Progenitor cell of endocrine pancreas (in vitro differentiated cells): ENCODE measurements at places on chromosomes 12 and 14. TPM values are rescaled to one million over a fixed set of nuclear protein-coding genes. Genes with fewer than 3 reads are reported as not detected.

ACSM4 gene
- total RNA-seq = not detected in 2 replicates

BICDL1 gene
- 11.1 and 11.7 TPM in 2 replicates for total RNA-seq

GRCh38 chr12:3071710-3072109, 5.5 kb upstream of the TSPAN9 start:
- peaks cover 15% of the 10 kb centered on the region for H3K4me1 ChIP-seq
- no peak overlapping the region for H3K4me3 ChIP-seq
- peaks cover 12% of the 10 kb centered on the region for H3K27me3 ChIP-seq
- DNase-seq = no peak
- no peaks in the 10 kb centered on the region for H3K36me3 ChIP-seq

GRCh38 chr12:27359578-27360340, 27.1 kb downstream of the BMAL2 start:
- DNase-seq = no peak
- H3K36me3 ChIP-seq = peaks cover 7% of the 10 kb centered on the region
- peaks cover 2% of the 10 kb centered on the region for H3K4me1 ChIP-seq
- no peak overlapping the region for H3K4me3 ChIP-seq

DNA sequence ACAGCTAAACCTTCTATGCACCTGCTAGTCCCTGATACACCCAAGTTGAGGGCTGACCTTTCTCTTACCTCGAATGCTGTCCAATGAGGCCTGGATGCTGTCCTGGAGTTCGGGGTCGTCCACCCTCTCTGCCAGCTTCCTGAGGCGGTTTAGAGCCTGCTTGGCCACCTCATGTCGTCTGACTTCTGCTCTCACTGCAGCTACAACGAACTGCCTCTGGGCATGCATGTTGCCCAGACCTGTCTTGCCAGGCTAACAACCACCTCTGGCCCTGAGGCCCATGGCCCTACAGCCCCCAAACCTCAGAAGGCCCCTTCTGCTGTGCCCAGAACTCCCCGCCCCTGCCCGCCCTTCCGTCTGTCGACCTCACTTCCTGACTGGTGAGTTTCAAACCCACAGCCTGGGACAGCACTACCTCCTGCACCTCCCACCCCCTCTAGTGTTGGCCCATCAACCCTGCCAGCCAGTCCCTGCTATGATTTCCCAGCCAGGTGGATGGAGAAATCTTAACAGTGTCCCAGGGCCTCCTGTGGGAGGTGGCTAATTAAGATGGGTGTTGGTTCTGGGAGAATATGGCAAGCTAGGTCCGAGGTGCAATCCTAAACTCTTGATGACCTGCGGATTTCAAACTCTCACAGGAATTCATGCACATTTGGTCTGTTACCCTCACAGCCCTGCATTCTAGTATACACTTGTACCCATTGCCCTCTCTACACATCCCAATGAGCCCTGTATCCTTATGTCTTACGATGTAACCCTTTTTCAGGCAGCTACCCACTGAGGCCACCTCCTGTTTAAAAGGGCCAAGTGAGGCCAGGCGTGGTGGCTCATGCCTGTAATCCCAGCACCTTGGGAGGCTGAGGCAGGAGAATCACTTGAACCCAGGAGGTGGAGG, 2.7 kb upstream of the TSPAN31 start:
- H3K4me1 ChIP-seq = peaks cover 9% of the 10 kb centered on the region
- no peak overlapping the region for H3K27ac ChIP-seq
- H3K27me3 ChIP-seq = peaks cover 49% of the 10 kb centered on the region
- no peak for DNase-seq
- H3K36me3 ChIP-seq = peaks cover under 1% of the 10 kb centered on the region

- no peaks in the 10 kb centered on the region for H3K36me3 ChIP-seq
- peaks cover 17% of the 10 kb centered on the region for H3K4me1 ChIP-seq
- H3K27ac ChIP-seq = no peak overlapping the region
- no peak for DNase-seq
- no peak overlapping the region for H3K4me3 ChIP-seq
Observed at GRCh38 chr14:61342932-61343331, 21.6 kb downstream of the PRKCH start.

- no peaks in the 10 kb centered on the region for H3K27me3 ChIP-seq
- no peak overlapping the region for H3K4me3 ChIP-seq
- peaks cover 2% of the 10 kb centered on the region for H3K36me3 ChIP-seq
- H3K4me1 ChIP-seq = peaks cover 3% of the 10 kb centered on the region
- no peak overlapping the region for H3K27ac ChIP-seq
- DNase-seq = no peak
Observed at GRCh38 chr14:39566795-39567194, 134.6 kb upstream of the FBXO33 start.

GRCh38 chr12:113857371-113857770, 108.8 kb downstream of the RBM19 start:
- no peak for DNase-seq
- peaks cover 11% of the 10 kb centered on the region for H3K4me1 ChIP-seq
- peaks cover 6% of the 10 kb centered on the region for H3K27me3 ChIP-seq
- H3K36me3 ChIP-seq = peaks cover 1% of the 10 kb centered on the region
- H3K27ac ChIP-seq = no peak overlapping the region

DNA sequence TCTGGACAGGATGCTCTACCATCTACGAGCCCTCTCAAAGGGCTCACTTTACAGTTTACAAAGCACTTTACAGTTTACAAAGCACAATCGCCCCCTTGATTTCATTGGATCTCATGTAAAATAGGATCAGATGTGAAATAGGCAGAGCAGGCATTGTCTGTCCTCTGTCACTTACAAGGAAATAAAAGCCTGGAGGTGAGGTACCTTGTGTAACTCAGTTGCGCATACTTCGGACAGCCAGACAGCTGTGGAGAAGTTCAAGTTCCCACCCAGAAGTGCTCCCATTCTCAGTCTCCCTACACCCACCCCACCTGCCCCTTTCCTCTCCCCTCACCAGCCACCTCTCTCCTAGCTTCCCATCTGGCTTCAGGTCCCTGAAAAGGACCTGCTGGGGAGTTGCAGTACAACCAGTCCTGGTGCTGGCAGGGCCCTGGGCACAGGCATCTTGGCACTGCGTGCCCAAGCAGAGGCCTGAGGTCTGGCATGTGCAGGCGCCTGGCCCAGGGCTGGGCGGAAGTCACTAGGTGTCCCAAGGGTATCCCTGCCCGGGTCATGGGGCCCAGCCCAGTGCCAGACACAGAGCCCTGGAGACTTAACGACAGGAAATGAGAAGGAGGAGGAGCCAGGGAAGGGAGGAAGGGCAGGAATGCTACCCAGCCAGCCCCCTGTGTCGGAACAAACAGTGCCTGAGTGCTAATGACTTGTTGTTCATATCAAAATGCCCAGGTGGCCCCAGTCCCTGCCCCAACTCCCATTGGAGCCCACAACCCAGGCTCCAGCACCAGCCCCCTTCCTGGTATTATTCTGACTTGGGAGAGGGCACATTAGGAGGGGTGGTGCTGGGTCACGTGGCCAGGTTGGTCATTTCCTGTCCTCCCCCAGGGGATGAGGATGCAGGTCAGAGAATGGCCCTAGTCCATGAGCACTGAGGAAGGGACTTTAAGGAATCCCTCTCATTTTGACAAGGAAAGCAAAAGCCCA, 5.4 kb downstream of the RAPGEF3 start:
- H3K4me1 ChIP-seq = peaks cover 9% of the 10 kb centered on the region
- H3K4me3 ChIP-seq = no peak overlapping the region
- peaks cover 26% of the 10 kb centered on the region for H3K27me3 ChIP-seq
- DNase-seq = no peak
- peak overlapping the region; percentile 83 for H3K27ac ChIP-seq
- no peaks in the 10 kb centered on the region for H3K36me3 ChIP-seq

DNA sequence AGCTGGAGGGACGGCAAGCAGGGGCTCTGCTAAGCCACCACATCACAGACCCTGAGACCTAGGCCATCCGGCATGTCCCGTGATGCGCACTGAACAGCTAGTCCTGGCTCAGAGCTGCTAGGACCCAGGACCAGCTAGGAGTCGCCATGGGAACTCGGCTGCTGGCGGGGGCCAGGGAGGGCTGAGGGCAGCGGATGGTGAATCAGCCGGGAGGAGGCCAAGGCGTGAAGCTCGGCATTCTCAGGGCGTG, 5.1 kb downstream of the AHNAK2 start:
- H3K36me3 ChIP-seq = no peaks in the 10 kb centered on the region
- H3K27me3 ChIP-seq = peaks cover 24% of the 10 kb centered on the region
- no peak for DNase-seq
- H3K4me1 ChIP-seq = peaks cover 9% of the 10 kb centered on the region
- no peak overlapping the region for H3K27ac ChIP-seq
- no peak overlapping the region for H3K4me3 ChIP-seq
